ENCODE measurements at places on chromosomes 3 and 15.

DNA sequence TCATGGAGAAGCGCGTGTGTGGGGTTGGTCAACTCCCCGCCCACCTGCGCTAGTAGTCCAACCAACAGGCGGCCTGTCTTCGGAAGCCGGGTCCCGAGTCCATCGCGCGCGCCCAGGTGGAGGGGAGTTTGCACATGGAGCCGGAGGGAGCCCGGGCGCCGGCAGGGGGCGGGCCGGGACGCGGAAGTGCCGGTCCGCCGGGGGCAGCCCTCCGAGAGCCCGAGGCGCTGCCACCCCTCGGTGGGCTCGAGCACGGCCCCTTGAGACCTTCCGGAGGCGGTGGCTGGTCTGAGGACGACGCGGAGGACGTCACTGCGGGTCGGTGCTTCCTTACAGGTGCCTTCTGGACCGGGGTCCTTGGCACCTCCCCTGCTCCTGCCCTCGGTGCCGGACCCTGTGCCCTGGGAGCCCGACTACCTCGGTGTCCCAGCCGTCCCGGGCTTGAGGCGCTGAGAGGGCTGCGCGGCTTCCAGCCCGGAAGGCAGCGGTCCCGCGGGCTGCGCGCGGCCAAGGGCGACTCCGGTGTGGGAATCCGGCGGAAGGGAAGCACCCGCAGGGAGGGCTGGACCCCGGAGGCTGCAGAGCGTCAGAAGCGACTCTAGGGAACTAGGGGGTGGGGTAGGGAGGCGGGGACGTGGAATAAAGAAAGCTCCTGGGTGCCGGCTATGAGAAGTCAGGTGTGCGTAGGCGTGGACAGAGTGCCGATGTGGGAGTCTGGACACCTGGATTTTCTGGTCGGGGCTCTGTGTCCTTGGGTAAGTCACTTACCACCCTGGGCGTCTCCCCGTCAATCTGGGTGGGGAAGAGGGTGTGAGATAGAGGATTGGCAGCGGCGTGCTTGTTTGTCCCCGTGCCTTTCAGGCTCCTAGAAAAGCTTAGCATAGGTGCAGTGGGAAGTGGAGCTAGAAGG lies 212.3 kb downstream of the FGF12 start:
- peak; percentile 41 for DNase-seq

DNA sequence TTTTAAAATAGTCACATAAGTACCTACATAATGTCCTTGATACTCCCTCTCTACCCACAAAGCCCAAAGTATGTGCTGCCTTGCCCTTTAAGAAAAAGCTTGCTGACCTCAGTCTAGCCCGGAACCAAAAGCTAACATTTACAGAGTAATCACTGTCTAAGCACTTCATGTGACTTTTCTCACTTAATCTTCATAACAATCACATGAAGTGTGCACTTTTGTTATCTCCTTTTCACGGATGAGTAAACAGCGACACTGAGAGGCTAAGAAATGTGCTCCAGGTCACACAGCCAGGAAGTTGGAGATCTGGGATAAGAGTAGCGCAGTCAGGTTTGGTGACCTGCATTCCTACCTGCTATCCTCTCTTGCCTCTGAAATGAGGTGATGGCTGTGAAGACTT lies 194.0 kb downstream of the ITPR1 start:
- no peak for DNase-seq

DNA sequence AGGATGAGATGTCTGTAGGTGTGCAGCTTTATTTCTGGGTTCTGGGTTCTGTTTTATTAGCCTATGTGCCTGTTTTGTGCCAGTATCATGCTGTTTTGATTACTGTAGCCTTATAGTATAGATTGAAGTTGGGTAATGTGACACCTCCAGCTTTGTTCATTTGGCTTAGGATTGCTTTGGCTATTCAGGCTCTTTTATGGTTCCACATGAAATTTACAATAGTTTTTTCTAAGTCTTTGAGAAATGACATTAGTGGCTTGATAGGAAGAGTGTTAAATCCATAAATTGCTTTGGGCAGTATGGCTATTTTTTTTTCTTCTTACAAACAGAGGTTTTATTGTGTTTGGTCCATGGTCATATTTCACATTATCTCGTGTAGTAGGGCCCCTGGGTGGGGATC lies 285.8 kb upstream of the GADL1 start:
- DNase-seq: no peak

- no peak for DNase-seq
These were observed 23.9 kb downstream of the ALDH1L1 start for GRCh38 chr3:126156468-126156867.

GRCh38 chr3:73503781-73504180 lies 121.0 kb downstream of the PDZRN3 start:
- DNase-seq: no peak

DNA sequence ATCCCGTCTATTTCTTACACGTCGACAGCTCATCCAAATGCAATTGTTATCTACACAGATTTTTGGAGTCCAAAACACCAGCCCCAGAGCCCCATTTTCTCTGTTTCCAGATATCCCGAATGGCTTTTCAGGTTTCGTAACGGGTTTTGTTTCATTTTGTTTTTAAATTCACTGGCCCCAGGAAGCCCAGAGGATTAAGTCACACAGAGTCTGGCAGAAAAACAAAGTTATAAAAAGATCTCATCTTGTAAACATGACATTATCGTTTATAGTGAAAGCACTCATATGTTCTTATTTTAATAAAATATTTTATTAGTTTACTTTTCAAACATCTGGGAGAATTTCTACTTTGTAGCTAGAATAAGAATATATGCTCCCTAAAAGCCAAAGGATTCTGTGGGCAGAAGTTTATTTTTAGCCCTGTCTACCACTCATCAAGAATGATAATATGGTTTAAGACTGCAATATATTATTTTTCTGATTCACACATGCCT lies 149.3 kb upstream of the SLC2A2 start:
- DNase-seq: no peak

- no peak for DNase-seq
These were observed 186.6 kb upstream of the ROPN1 start for GRCh38 chr3:124178531-124178930.

GRCh38 chr15:36603987-36604386 lies 24.6 kb downstream of the CDIN1 start:
- DNase-seq: no peak

GRCh38 chr3:102449341-102449740 lies 14.5 kb downstream of the ZPLD1 start:
- no peak for DNase-seq

DNA sequence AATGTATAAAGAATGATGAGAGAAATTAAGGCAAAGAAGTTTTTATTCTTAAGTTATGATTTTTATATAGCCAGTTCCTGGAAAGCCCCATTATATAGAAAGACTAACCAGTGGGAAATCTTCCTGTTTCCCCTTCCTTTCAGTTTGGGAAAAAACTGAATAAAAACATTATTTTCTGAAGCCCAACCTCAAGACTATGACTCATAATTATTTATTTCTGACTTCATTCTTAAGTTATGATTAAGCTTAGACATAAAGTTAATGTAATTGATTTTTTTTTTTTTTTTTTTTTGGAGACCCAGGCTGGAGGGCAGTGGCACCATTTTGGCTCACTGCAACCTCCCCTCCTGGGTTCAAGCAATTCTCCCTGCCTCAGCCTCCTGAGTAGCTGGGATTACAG lies 55.8 kb downstream of the TRPC1 start:
- DNase-seq: no peak

DNA sequence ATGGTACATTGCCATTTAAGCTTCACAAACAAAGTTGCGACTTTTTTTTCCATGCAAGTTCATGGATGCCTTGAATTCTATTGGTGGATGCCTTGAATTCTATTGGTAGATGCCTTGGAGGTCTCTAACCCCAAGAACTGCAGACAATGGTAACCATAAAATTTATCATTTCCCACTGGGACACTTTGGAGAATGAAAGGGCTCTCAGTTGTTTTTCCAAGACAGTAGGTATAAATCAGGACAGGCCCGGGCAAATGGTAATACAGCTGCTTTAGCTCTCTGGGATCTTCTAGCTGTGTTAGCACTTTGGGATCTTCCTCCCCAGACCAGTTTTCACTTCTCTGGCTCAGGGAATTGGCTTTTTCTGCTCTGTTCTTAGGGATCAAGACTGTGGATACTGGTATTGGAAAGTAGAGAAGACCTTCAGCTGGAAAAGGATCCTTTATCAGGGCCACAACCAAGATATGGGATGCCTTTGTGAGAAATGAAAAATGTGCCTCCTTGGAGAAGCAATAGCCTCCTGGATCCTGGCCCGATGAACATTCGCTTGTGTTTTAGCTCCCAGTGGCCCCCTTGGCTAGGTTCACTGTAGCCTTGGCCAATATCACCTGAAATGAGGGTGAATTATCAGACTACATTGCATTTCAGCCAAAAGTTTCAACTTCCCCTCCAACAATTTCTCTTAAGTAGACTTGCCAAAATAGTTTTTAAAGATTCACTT lies 8.3 kb downstream of the LRRC3B start:
- no peak for DNase-seq

- peak; percentile 17 for DNase-seq
These were observed 23.1 kb downstream of the SRGAP3 start for GRCh38 chr3:9226326-9226725.

DNA sequence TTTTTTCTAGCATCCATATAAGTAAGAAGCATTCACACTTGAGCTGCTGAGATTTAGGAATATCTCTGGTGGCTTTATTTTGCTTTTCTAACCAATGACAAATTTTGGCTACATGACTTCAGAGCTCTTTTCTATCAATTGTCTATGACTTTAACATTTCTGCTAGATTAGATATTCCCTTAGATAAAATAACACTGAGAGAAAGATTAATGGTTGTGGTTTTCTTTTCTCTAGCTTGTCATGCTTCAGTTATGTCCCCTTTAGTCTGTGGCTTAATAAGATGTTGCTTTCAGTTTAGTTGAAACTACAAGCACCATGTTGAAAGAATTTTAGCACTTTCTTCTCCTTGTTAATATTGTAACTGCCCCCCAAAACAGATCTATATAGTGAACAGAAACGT lies 665.6 kb upstream of the CCDC54 start:
- no peak for DNase-seq

- no peak for DNase-seq
These were observed 69.4 kb downstream of the BFSP2 start for GRCh38 chr3:133469140-133469731.

DNA sequence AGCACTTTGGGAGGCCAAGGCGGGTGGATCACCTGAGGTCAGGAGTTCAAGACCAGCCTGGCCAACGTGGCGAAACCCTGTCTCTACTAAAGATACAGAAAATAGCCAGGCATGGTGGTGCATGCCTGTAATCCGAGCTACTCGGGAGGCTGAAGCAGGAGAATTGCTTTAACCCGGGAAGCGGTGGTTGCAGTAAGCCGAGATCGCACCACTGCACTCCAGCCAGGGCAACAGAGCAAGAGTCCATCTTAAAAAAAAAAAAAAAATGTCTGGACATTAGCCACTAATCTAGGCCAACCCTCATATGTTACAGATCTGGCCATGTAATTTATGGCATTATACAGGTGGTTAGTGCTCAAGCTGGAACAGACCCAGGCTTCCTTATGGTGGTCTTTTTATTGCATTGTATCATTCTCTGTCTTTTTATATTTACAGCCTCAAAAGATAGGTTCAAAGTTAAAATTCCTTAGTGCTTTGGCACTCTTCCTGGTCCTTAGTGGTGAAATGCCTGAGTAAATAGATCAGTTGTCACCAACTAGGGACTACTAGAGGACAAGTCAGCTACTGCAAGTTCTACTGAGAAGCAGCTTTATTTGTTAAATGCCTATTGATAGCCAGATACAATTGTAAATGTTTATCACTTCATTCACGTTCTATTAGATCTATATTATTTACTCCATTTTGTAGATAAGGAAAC lies 16.0 kb downstream of the STARD9 start:
- no peak for DNase-seq

DNA sequence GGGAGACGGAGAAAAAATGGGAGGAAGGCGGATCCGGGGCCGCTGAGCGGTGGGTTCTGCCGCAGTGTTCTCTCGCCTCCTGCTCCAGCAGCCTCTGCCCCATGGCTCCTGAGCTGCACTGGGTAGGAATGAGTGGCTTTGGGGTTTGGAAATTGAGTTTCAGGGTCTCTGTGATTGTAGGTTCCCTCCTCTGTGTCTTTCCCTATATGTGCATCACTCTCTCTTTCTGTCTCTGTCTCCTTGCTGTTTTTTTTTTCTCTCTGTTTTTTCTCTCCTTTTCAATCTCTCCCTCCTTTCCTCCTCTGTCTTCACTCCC lies 1.9 kb downstream of the GRM7 start:
- no peak for DNase-seq

GRCh38 chr15:74461847-74462511 lies 1.0 kb upstream of the UBL7 start:
- DNase-seq: no peak

- peak; percentile 54 for DNase-seq
These were observed 36.1 kb downstream of the BNC1 start for GRCh38 chr15:83248151-83249029.

DNA sequence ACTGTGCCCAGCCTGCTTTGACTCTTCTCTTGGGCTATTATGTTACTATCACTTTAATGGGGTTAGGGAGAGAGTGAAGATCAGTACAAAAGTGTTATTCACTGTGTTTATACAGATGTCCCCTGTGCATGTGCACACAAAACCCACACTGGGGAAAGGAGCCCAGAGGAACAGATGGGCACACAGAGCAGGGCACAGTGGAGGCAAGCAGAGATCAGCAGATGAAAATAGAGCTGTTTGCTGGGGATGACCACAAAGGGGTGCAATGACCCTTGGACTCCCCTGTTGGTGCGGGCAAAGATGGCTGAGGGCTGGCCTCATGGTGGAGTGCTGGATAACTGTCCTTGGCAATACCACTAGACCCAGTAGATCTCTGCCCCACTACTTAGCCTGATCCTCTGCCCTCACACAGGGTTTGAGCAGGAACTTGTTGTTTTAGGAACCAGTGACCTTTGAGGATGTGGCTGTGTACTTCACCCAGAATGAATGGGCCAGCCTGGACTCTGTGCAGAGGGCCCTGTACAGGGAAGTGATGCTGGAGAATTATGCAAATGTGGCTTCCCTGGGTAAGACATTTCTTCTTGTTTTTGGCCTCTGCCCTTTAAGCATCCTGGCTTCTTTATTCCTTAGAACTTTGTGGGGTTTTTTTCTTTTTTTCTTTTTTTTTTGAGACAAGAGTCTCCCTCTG lies 5.3 kb downstream of the ZNF620 start:
- DNase-seq: no peak

GRCh38 chr3:144431134-144431533 lies 459.5 kb downstream of the DIPK2A start:
- no peak for DNase-seq

DNA sequence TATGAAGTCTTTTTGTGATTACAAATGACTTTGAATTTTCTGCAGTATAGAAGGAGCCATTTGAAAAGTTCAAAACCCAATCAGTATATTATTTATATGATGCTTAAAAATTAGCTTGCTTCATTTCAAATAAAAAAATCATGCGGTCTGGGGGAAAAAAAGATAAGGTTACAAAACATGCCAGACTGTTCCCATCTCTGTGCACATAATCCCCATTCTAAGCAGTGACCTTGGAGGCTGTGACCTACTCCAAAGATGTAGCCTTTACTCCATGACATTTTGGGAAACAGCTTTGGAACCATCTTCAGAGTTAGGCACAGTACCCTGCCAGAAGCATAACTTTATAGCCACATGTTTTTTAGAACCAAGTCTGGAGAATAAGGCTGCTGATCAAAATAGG lies 447.7 kb upstream of the WNT5A start:
- no peak for DNase-seq

- no peak for DNase-seq
These were observed 49.9 kb downstream of the TRANK1 start for GRCh38 chr3:36894914-36895313.

GRCh38 chr3:140377644-140378043 lies 300.2 kb upstream of the TRIM42 start:
- DNase-seq: no peak
